Esophagus squamous epithelium (tissue), 5 donors: ENCODE measurements at places on chromosomes 11 and 22.

- peak; percentile 46 for DNase-seq
Observed at GRCh38 chr22:44684506-44685383, 17.3 kb upstream of the PRR5 start.

GRCh38 chr22:21032868-21033688, 717 bp upstream of the SLC7A4 start:
- no peak for DNase-seq

- DNase-seq = no peak
Observed at GRCh38 chr22:46483353-46483752, 54.1 kb downstream of the CELSR1 start.

DNA sequence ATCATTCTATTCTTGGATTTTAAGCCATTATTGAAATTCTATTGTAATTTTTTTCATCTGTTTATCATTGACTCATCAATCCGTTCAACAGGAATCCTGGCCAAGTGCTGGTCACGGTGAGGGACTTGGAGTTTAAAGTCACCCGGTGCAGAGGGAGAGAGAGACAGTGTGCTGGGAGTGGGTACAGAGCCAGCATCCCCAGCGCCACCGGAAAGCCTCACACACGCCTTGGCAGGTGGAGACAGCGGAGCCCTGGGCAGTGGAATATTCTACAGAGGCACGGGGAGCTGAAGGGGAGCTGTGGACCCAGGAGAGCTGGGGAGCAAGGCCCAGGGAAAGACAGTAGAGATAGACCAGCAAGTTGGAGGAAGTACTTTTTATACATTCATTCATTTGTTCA, 787.6 kb downstream of the BRD1 start:
- DNase-seq = no peak

DNA sequence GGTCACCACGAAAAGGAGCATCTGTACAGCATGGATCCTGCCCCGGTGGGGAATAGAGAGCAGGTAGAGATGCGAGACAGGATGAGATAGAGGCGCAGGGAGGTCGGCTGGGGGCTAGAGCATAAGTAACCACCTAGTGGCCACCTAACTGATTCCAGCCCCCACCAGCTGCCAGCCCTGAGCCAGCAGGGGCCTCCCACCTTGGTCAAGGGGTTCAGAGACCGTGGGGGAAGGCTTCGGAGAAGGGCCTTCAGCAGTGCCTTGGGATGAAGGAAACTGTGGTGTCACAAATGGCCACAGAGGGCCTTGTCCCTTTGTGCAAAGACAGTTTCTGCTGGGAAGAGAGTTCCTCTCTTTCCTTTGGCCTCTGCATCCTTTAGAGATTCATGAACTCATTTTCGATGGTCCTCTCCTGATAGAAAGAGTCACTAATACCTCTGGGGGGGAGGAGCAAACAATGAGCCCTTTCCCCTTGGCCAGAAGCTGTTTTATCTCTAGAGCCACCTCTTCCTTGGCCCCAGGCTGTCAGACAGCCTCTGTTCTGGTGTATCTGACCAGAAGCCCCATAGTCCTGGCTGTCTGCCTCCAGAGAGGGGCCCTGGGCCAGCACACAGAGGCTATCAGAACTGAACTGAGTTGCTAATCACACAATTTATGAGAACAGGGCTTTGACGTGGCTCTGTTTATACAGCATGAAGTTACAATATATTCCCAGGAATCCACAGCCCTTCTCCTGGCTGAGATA, 146.0 kb downstream of the PARVA start:
- DNase-seq = no peak

- no peak for DNase-seq
Observed at GRCh38 chr11:64553554-64554201, 37.3 kb upstream of the SLC22A12 start.
